ENCODE measurements at places on chromosomes 5 and 9.

DNA sequence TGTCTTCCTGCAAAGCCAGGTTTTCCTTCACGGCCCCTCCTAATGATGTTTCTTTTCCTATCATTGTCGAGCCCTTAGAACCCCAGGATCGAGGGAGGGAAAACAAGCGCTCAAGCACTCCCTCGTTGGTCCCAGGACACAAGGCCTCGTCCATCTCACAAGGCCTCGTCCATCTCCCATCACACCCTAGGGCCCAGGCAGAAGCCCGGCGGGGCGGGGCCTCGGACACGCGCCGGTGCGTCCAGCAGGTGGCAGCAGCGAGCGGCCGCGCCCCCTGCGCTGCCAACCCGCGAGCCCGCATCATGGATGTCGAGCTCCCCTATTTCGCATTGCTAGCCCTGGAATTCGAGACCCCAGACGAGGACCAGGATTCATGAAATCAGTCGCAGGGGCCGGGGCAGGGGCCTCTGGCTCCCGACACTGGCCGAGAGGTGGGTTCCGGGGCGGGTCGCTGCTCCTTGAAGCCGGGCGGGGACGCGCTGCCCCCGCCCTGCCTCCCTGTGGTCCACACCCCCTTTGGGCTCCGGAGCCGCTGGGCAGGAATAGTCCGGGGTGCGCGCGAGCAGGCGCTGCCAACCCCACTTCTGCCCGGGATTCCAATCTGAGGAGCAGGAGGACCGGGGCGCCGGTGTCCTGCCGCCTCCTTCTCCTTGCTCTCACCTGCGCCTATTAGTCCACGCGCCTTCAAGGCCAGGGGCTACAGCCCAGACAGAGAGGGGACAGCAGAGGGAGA lies at the start of gene ABLIM3:
TSS of gene ABLIM3 (plus strand) at position 270 of the 733 bp plus-strand sequence. CDS start 603 bp downstream, outside the sequence.
- peak; percentile 70 for DNase-seq
- H3K4me1 ChIP-seq: peaks cover 15% of the 10 kb centered on the region
- H3K27ac ChIP-seq: no peak within 1 kb of the TSS
- peak within 1 kb of the TSS; percentile 99 for H3K4me3 ChIP-seq

- peaks cover 2% of the 10 kb centered on the region for H3K4me1 ChIP-seq
- H3K27ac ChIP-seq: no peak overlapping the region
- H3K4me3 ChIP-seq: no peak overlapping the region
- DNase-seq: no peak
These were observed 53.6 kb downstream of the PDCD1LG2 start for GRCh38 chr9:5563886-5564285.

- H3K4me3 ChIP-seq: no peak overlapping the region
- H3K4me1 ChIP-seq: no peaks in the 10 kb centered on the region
- no peak for DNase-seq
- no peaks in the 10 kb centered on the region for H3K36me3 ChIP-seq
These were observed 233.7 kb upstream of the IL12B start for GRCh38 chr5:159564031-159564430.

GRCh38 chr5:102309586-102309985 lies 13.5 kb upstream of the SLCO4C1 start:
- no peak for DNase-seq
- no peak overlapping the region for H3K4me3 ChIP-seq
- peaks cover 7% of the 10 kb centered on the region for H3K4me1 ChIP-seq
- no peak overlapping the region for H3K27ac ChIP-seq
- no peaks in the 10 kb centered on the region for H3K27me3 ChIP-seq

DNA sequence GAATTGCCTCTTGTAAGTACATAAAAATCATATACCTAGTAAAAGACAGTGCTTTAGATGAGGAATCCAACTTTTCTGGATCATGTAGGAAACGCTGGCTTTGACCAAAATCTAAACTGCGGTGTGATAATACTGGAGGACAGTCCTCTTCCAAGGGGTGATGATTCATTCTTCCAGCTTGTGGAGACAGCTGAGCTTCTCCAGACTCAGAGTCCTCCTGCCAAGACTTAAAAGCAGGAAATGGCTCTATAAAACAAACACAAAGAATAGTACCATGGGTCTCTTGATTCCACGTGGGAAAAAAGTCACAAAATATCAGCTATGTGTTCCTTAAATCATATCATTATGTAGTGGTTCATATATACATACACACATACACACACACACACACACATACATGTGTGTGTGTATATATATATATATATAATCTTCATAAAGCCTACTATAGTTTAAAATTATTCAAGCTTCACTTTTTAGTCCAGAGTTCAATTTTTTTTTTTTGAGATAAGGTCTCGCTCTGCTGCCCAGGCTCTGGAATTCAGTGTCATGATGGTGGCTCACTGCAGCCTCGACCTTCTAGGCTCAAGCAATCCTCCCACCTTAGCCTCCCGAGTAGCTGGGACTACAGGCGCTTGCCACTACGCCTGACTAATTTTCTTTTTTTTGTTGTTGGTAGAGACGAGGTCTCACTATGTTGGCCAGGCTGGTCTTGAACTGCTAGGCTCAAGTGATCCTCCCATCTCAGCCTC lies 65.0 kb downstream of the PKD2L2 start:
- peak overlapping the region; percentile 54 for H3K4me3 ChIP-seq
- H3K4me1 ChIP-seq: peaks cover 3% of the 10 kb centered on the region
- H3K27me3 ChIP-seq: no peaks in the 10 kb centered on the region
- H3K36me3 ChIP-seq: peaks cover 70% of the 10 kb centered on the region
- peak; percentile 97 for DNase-seq
- H3K27ac ChIP-seq: peak overlapping the region; percentile 69

DNA sequence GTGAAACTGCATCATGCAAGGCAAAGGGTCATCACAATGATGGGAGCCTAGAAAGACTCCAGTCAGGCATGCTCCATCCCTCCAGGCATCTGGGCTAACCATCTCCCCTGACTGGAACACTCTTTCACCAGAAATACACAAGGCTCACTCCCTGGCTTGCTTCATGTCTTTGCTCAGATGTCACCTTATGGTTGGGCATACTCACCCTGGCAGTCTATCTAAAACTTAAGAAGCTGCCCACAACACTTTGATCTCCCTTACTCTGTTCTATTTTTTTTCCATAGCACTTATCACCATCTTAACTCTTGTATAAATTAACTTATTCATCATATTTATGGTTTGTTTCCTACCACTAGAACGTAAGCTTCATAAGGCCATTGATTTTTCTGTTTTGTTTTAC lies 90.0 kb downstream of the SPEF2 start:
- H3K4me1 ChIP-seq: no peaks in the 10 kb centered on the region
- H3K27me3 ChIP-seq: no peaks in the 10 kb centered on the region
- H3K27ac ChIP-seq: no peak overlapping the region
- H3K4me3 ChIP-seq: no peak overlapping the region

DNA sequence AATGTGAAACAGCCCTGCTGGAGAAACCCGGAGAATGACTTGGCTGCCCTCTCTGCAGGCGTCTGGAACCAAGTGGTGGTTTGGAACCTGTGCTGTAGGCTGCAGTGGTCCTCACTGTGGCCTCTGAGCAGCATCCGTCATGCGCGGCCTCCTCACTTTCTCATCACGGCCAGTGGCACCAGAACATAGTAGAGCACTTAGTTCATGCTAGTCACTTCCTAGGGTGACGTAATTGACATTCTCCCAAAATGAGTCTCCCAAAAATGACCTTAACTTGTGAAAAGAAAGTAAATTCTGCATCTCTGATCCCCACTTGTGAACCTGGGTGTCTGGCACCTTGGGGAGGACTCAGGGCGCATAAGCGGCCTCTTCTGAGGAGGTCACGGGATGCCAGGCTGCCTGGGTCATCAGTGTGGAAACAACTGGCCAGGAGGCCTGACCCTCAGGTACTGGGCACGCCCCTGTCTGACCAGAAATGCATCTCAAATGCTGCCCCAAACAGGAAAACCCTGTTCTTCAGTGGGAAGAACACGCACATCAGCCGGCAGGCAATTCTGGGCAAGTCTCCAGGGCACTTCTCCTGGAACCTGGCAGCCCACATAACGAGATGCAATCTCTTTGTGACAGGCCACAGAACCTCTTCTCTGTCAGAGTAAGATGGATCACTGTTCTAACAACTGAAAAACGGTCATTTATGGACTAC lies 36.6 kb upstream of the SPTLC1 start:
- no peaks in the 10 kb centered on the region for H3K27me3 ChIP-seq
- H3K27ac ChIP-seq: peak overlapping the region; percentile 31
- H3K4me3 ChIP-seq: no peak overlapping the region
- no peaks in the 10 kb centered on the region for H3K36me3 ChIP-seq
- H3K4me1 ChIP-seq: peaks cover 29% of the 10 kb centered on the region

GRCh38 chr5:14665949-14666348 lies 1.4 kb downstream of the OTULIN start:
- peak; percentile 44 for DNase-seq
- peaks cover 8% of the 10 kb centered on the region for H3K4me1 ChIP-seq
- peaks cover 13% of the 10 kb centered on the region for H3K36me3 ChIP-seq
- peak overlapping the region; percentile 85 for H3K4me3 ChIP-seq

- no peaks in the 10 kb centered on the region for H3K36me3 ChIP-seq
- no peak for DNase-seq
- no peaks in the 10 kb centered on the region for H3K4me1 ChIP-seq
- H3K27ac ChIP-seq: no peak overlapping the region
These were observed 127.0 kb upstream of the GDNF start for GRCh38 chr5:37966871-37967270.

DNA sequence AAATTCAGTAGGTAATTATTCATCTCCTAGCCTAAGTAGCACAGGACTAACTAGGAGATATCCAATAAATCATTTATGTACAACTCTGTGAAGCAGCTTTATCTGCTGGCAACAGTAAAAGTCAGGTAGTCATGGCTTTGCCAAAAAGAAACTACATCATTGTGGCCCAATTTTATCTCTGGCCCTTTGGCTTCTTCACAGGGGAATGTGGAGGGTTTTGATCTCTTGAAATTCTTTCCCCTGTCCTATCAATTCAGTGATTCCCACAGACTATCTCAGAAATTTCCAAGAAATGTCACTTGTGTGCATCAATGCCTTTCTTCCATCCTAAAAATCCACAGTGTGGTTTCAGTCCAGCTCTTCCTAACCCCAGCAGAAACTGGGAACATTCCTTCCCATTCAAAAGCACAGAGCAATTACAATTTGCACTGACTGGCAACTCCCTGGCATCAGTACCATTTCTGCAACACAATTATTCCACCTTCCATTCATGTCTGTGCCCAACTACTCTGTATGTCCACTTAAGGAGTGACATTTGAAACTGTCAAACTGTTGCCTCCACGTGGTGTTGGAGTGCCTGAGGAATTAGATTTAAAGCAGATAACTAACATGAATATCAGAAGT lies 6.6 kb downstream of the CDC14B start:
- peak overlapping the region; percentile 47 for H3K4me3 ChIP-seq
- peaks cover 7% of the 10 kb centered on the region for H3K4me1 ChIP-seq
- no peak for DNase-seq

DNA sequence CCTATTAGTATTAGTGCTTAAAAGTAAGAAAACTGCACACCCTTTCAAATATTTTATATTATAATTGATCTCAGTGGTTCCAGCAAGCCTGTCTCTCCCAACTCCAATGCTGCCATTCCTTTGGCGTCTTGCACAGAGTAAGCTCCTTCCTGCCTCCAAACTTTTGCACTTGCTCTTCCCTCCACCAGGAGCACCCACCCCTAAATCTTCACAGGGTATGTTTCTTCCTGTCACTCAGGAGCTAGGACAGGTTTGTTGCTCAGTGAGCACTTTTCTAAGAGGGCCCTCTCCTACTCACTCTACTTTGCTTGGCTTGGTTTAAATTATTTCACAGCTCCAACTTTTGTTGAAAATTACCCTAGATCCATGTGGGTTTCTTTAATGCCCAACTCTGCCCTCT lies 189.1 kb upstream of the ADRA1B start:
- H3K27me3 ChIP-seq: peaks cover 14% of the 10 kb centered on the region
- no peak overlapping the region for H3K27ac ChIP-seq

GRCh38 chr5:66351813-66352212 lies 207.7 kb downstream of the SREK1 start:
- no peaks in the 10 kb centered on the region for H3K36me3 ChIP-seq
- no peaks in the 10 kb centered on the region for H3K27me3 ChIP-seq
- H3K4me1 ChIP-seq: no peaks in the 10 kb centered on the region
- no peak overlapping the region for H3K4me3 ChIP-seq
- DNase-seq: no peak

GRCh38 chr5:39648085-39648847 lies 223.5 kb upstream of the DAB2 start:
- no peak overlapping the region for H3K27ac ChIP-seq
- H3K36me3 ChIP-seq: no peaks in the 10 kb centered on the region
